Activated CD8-positive, alpha-beta memory T cell treated with anti-CD3 and anti-CD28 coated beads, Interleukin-2, amount 10 ng/mL, durations not matched to agents 7 days and 5 days (primary cell): ENCODE measurements at places on chromosomes 7 and 10. TPM values are rescaled to one million over a fixed set of nuclear protein-coding genes. Genes with fewer than 3 reads are reported as not detected.

- H3K27me3 ChIP-seq: no peaks in the 10 kb centered on the region
- no peak overlapping the region for H3K4me3 ChIP-seq
- peaks cover 36% of the 10 kb centered on the region for H3K4me1 ChIP-seq
Measured at GRCh38 chr10:14536241-14537213, 205.8 kb upstream of the FRMD4A start.

DNA sequence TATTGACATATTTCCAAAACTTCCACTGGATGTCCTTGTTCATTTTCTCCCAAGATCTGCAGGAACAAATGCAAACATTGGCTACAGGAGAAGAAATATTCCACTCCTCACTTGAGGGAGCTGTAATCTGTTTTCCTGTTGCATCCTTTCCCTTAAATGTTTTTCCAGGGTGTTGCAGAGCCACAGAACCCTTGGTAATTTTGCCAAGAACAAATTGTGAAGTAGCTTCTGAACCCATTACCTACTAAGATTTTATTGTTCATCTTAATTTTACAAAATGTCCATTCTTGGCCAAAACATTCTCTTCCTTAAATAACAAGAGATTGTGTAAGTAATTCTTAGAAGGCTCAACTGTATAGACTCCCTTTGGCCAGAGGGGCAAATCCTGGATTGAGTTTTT, 177.0 kb downstream of the GNAT3 start:
- no peak for DNase-seq
- no peaks in the 10 kb centered on the region for H3K27me3 ChIP-seq
- no peak overlapping the region for H3K27ac ChIP-seq
- H3K36me3 ChIP-seq: no peaks in the 10 kb centered on the region

Gene EXOC6
- total RNA-seq: 11.9 TPM

- no peak overlapping the region for H3K27ac ChIP-seq
- H3K27me3 ChIP-seq: peaks cover 34% of the 10 kb centered on the region
- H3K4me3 ChIP-seq: no peak overlapping the region
- DNase-seq: no peak
- H3K36me3 ChIP-seq: peaks cover 3% of the 10 kb centered on the region
- no peaks in the 10 kb centered on the region for H3K4me1 ChIP-seq
Measured at GRCh38 chr10:113515161-113515560, 37.7 kb upstream of the HABP2 start.

GRCh38 chr7:13641714-13642113, 347.8 kb downstream of the ETV1 start:
- H3K36me3 ChIP-seq: no peaks in the 10 kb centered on the region
- no peak overlapping the region for H3K27ac ChIP-seq
- H3K27me3 ChIP-seq: no peaks in the 10 kb centered on the region
- no peaks in the 10 kb centered on the region for H3K4me1 ChIP-seq
- H3K4me3 ChIP-seq: no peak overlapping the region

DNA sequence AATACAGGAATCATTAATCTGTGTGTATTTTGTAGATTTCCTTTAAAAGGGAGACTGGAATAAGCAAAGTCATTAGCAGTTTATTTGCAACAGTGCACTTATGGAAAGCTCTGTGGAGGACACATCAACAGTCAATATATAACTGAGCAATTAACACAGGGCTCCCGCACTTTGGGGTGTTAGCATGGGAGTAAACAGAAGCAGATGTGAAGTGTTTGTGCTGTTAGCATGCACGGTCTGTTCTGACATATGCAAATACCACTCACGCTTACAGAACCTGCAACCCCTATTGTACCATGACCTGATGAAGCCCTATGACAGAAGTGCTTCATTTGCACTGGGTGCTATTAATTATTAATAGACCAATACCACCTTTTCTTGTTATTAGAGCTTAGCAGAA, 118.9 kb downstream of the PPP1R3A start:
- DNase-seq: no peak
- H3K4me3 ChIP-seq: no peak overlapping the region
- no peak overlapping the region for H3K27ac ChIP-seq
- no peaks in the 10 kb centered on the region for H3K27me3 ChIP-seq

Gene ABCB4
- total RNA-seq: not detected

DNA sequence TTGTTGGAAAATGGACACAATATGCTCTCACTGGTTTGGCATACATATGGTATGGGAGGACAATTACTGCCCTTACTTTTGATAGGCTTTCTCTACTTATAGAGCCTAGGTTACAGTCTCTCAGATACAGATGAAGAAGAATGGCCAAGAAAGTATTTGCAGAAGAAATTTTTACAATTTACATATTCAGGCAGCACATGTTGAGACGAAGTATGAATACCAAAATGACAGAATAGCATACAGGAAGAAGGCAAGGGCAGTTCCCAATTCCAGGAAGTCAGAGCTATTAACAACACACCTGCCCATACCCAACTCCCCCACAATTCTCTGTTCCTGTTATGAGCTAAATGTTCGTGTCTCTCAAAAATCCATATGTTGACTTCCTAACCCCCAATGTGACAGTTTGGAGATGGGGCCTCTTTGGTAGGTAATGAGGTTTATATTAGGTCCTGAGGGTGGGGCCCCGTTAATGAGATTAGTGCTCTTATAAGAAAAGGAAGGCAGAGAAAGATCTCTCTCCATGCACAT, 67.8 kb downstream of the DOCK4 start:
- no peaks in the 10 kb centered on the region for H3K4me1 ChIP-seq
- H3K36me3 ChIP-seq: no peaks in the 10 kb centered on the region
- H3K27me3 ChIP-seq: peaks cover 2% of the 10 kb centered on the region
- H3K4me3 ChIP-seq: no peak overlapping the region

DNA sequence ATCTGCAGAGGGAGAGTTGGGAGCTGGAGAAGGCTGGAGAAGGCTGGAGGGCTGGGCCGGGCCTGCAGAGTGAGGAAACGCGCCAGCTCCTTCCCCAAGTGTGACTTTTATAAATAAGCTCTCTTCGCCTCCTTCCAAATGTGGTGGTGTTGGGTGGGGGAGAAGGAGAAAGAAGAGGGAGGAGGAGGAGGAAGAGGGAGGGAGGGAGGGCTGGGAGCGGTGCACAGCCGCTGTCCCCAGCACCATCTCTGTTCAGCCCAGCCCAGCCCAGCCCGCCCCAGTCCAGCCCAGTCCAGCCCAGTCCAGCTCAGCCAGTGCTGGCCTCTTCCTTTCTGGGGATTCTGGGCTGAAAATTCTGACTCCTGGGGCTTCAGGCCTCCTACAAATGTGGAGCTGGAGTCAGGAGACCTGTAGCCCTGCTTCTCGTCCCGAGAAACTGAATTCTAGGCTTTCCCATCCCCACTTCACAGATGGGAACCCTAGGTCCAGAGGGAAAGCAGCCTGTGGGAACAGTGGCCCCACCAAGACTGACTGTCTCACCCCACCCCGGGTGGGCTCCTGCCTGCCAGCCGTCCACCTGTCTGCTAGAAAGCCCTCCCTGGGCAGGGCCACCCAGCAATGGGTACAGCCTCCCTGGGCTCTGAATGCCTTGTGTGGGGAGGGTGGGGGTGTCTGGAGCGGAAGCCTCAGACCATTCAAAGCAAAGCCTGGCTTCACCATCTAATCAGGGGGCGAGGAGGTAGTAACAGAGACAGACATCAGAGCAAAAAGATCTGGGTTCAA, 2.3 kb downstream of the STX1A start:
- H3K36me3 ChIP-seq: peaks cover 2% of the 10 kb centered on the region
- DNase-seq: no peak
- H3K27ac ChIP-seq: peak overlapping the region; percentile 66
- H3K4me3 ChIP-seq: peak overlapping the region; percentile 68
- H3K27me3 ChIP-seq: peaks cover 24% of the 10 kb centered on the region

DNA sequence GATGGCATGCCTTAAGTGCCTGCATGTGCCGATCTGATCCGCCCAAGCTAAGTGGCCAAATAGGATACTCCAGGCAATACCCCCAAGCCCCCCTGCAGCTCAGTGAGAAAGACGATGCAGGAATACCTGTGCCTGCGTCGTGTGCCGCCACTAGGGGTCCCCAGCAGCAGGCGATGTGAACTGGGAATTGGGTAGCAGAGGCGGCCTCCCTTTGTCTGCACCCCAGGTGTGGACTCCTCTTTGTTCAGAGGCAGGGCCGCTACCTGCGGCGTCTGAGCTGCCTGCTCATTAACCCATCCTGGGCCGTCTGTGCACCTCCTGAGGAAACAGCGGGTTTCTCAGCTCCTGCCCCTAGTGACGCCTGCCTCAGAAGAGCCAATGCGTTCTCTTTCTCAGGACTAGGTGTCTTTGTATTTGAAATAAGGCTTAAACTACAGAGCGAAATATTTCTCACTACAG, 4.8 kb upstream of the CHN2 start:
- H3K27me3 ChIP-seq: peaks cover 47% of the 10 kb centered on the region
- no peak overlapping the region for H3K4me3 ChIP-seq
- no peaks in the 10 kb centered on the region for H3K4me1 ChIP-seq
- DNase-seq: peak; percentile 69
- no peaks in the 10 kb centered on the region for H3K36me3 ChIP-seq
- H3K27ac ChIP-seq: no peak overlapping the region

GRCh38 chr10:72079356-72079755, 9.0 kb downstream of the SPOCK2 start:
- H3K36me3 ChIP-seq: peaks cover 4% of the 10 kb centered on the region
- peak overlapping the region; percentile 16 for H3K27ac ChIP-seq
- peak; percentile 65 for DNase-seq
- peaks cover 72% of the 10 kb centered on the region for H3K4me1 ChIP-seq

Gene ITGB8
- 0.06 TPM for total RNA-seq

DNA sequence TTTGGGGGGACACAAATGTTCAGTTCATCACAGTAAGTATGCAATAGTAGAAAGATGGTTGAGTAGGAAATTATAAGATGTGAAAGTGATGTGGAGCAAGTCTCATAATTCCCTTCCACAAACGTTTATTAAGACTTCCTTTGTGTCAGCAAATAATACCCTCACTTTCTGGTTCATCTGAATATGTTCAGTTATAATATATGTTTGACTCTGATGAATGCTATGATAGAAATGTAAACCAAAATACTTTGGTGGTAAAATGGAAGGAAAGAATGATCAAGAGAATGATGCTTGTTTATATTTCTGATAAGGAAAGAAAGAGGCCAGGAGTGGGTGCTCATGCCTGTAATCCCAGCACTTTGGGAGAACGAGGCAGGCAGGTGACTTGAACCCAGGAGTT, 111.7 kb upstream of the PLXDC2 start:
- no peaks in the 10 kb centered on the region for H3K27me3 ChIP-seq
- H3K36me3 ChIP-seq: no peaks in the 10 kb centered on the region
- no peak overlapping the region for H3K27ac ChIP-seq
- DNase-seq: no peak

Gene TFEC
- total RNA-seq: 1.2 TPM

Gene ATOH7
- not detected for total RNA-seq

DNA sequence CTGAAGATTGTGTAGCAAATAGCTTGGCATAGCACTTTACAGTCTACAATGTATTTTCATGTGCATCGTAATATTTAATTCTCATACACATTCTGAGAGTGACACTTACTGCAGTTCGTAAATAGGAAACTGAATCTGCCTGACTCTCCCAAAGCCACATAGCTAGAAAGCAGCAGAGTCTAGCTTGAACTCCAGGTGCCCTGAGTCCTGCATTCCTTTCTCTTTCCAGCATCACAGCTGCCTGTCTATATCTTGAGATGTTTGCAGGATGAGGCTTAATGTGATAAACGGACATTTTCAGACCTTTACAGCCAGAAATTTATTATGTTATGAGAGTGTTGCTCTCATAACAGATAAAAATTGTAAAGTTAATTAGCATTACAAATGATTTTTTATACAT, 132.9 kb upstream of the PLXDC2 start:
- H3K4me1 ChIP-seq: no peaks in the 10 kb centered on the region
- no peaks in the 10 kb centered on the region for H3K36me3 ChIP-seq
- no peak for DNase-seq
- no peaks in the 10 kb centered on the region for H3K27me3 ChIP-seq

DNA sequence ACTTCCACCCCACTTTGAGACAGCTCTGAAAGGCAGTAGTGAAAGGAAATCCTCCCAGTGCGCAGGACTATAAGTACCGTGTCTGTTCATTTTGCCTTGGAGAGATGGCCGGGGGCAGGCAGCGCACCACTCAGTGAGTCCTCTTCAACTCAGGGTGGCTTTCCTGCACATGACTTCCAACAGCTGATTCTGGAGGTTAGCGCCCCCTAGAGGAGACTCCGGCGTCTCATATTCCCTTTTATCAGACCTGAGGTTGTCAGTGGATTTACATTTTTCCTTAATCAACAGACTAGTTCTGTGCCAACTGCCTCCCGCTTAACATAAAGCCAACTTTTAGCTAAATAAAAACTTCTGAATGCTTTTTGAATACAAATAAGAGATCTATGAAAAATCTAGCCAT, 101.0 kb downstream of the HERPUD2 start:
- DNase-seq: no peak
- H3K36me3 ChIP-seq: no peaks in the 10 kb centered on the region
- no peaks in the 10 kb centered on the region for H3K27me3 ChIP-seq

Gene CAMK2G
- total RNA-seq: 49.2 TPM

Gene GATA3
- 61.5 TPM for total RNA-seq

DNA sequence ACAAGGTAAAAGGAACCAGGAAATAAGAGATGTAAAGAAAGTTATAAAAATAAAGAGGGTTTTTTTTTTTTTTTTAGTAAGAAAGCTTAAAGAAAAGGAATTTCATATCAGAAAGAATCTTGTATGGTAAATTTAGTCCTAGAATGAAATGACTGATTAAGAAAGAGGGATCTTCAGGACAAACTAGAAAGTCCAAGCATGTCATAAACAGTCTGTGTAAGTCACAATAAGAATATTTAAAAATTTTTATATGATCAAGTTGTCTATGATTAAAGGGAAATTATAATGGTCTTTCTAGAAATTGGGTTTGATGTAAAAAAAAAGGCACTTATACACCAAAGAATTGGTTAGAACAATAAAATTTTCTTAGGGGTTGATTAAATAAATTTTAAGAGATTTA, 289.5 kb downstream of the XPNPEP1 start:
- H3K4me3 ChIP-seq: no peak overlapping the region
- H3K27ac ChIP-seq: no peak overlapping the region
- no peaks in the 10 kb centered on the region for H3K4me1 ChIP-seq
- H3K27me3 ChIP-seq: no peaks in the 10 kb centered on the region
- H3K36me3 ChIP-seq: no peaks in the 10 kb centered on the region

GRCh38 chr7:2288503-2288902, 25.7 kb downstream of the SNX8 start:
- no peak for DNase-seq
- no peak overlapping the region for H3K27ac ChIP-seq
- H3K4me1 ChIP-seq: no peaks in the 10 kb centered on the region
- no peak overlapping the region for H3K4me3 ChIP-seq

GRCh38 chr7:48033922-48034321, 1.4 kb upstream of the C7orf57 start:
- no peaks in the 10 kb centered on the region for H3K36me3 ChIP-seq
- peaks cover 13% of the 10 kb centered on the region for H3K4me1 ChIP-seq
- DNase-seq: no peak
- no peak overlapping the region for H3K4me3 ChIP-seq
- H3K27me3 ChIP-seq: peaks cover 60% of the 10 kb centered on the region
